ENCODE measurements at places on chromosomes 11 and 22.

DNA sequence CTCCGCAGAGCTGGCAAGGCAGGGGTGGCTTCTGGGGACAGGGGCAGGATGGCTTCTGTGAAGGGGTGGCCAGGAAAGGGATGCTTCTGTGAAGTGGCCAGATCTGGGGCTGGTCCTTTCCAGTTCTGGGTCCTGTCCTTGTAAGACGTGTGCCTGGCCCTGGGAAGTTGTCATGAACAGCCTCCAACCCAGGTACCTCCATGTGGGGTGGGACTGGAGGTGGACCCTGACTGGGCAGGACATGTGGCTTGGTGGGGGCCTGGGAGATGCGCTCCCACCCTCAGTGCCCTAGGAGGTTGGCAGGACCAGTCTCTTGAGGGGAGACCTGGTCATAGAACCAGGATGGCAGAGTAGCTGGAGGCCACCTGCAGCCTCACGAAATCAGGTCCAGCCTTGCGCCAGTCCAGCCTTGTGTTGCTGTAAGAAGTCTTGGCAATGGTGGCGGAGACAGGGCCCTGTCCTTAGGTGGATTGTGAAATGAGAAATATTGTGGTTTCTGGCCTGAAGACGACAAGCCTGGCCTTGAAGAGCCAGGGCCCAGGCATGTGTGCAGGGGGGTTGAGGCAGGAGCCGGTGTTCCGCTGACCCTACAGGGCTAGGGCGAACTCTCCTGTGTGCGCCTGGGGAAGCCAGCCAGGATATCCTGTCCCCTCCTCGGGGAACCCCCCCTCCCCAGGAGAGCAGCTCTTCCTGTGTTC lies 2.6 kb downstream of the KCNQ1 start:
- DNase-seq, result no peak

DNA sequence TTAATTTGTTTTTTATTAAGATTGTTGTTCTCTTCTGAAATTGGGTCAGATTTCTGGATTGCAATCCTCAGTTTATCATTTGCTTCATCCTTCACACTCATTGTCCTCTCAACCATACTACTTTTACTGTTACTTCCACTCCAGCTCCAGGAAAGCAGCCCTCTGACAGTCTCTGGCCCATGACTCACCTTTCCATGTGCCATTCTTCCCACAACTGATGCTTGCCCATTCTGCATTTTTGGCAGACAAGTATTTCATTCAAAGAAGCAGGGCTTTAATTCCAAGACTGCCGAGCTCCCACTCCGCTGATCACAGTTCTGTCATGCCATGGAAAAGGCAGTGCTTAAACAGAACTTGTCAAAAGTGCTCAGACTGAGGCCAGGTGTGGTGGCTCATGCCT lies 139.2 kb downstream of the WNT11 start:
- no peak for DNase-seq

GRCh38 chr22:32699686-32700085 lies 101.8 kb upstream of the TIMP3 start:
- DNase-seq, result no peak

DNA sequence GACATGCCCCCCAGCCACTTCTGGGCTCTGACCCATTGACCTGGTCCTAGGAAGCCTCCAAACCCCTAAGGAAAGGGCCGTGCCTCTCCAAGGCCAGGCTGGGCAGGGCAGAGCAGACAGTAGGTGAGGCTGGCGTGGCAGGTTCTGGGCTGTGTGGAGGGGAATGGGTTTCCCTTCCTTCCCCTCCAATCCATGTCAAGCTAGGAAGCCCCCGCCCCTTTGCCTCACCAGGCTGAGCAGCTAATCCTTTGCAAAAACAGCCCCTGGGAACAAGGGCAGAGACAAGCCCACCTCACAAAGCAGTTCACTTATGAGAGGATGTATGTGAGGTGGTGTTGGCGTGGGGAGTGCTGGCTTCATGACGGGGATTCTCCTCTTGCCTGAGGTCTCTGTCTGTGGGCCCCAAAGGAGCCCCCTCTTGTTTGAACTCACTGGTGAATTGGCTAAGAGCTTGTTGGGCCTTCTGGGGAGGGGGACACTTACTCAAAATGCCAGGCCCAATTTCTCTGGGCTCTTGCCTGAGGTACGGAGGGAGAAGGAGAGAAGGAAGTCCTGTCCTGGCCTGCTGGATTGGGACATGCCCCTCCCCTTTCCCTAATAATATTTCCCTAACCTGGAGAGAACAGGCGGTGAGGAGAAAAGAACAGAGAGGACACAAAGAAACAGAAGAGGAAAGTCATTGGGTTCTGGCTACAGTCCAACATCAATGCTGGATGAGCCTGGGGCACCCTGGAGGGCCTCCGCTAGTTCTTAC lies 1.6 kb upstream of the TRIM29 start:
- DNase-seq, result no peak

DNA sequence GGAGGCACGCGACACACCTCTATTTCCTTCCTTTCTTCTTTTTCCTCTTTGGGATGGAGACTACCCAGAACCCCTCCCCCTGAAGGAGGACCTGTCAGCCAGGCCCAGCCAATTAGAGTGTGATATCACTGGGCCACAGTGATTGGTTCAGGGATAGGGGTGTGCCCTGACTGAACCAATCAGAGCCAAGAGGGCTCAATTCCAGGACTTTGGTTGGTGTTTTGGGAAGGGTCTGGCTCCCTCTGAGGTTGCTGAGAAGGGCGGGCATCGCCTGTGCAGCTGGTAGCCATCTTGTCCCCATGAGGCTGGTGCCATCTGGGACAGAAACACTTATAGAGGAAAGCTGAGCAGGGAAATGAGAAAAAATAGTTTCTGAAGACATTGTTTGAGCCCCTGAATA lies 71.4 kb downstream of the CHST1 start:
- no peak for DNase-seq

- no peak for DNase-seq
These were observed 256.9 kb downstream of the KIRREL3 start for GRCh38 chr11:126743628-126744027.

GRCh38 chr11:130166457-130166784 lies 6.8 kb downstream of the ST14 start:
- DNase-seq, result no peak

- DNase-seq, result no peak
These were observed at the start of gene GRAMD4 for GRCh38 chr22:46619830-46620501. TSS of gene GRAMD4 (plus strand) at chr22:46620386. CDS start at chr22:46626800, 6,414 bp downstream.

- peak; percentile 26 for DNase-seq
These were observed 705 bp upstream of the CAPN1 start for GRCh38 chr11:65180877-65181568.

DNA sequence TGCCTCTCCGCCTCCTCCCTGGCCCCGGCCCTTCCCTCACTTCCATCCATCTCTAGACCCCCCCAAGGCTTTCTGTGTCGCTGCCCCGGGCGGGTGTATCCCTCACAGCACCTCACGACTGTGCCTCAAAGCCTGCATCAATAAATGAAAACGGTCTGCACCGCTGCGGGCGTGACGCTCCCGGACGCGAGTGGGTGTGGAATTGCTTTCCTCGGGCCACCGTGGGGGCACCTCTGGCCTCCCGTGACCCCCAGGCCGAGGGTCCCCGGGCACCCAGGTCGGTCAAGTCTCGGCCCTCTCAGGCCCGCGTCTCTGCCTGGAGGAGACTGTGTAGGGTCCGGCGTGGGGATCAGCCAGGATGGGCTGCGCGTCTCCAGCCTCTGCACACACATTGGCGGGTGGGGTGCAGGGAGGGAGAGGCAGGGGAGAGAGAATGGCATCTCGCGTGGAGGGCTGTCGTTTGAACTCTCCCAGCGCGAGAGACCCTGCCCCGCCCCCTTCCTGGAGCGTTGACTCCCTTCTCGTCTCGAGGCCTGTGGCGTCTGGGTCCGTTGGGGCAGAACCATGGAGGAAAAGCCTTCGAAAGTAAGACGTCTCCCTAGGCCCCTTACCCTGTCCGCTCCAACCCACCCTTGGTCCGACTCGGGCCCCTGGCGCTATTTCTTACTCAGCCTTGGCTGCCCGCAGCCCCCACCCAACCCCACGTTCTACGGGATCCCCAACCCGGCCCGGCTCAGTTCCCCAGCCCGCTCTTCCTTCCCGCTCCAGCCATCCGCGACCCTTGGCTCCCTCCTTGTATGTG lies at the start of gene CATSPERZ:
Gene CATSPERZ, plus strand, starts transcription at position 512 of the 802 bp plus-strand sequence. Its CDS starts 53 bp downstream, at position 565.
- peak; percentile 19 for DNase-seq

DNA sequence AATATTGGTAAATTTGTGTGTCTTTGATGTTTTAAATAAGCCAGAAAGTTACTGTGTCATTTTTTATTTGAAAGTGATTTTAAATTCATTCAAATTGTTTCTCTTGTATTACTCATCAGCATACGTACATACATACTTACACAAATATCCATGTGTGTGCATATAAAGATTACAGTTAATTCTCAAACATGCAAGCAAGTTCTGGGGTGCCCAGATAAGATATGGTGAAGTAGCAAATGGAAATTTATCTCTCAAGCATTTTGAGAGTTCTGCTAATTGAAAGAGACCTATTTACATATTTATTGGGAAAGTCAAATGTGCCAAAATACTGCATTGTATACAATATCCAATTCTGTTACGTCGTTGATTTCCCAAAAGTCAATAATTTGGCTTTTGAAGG lies 1024.0 kb upstream of the CNTN5 start:
- no peak for DNase-seq

GRCh38 chr22:43843783-43844530 lies 18.4 kb downstream of the SULT4A1 start:
- no peak for DNase-seq

- peak; percentile 9 for DNase-seq
These were observed 27.8 kb upstream of the AMOTL1 start for GRCh38 chr11:94740083-94741021.

- no peak for DNase-seq
These were observed 42.3 kb upstream of the ETS1 start for GRCh38 chr11:128629516-128630106.

DNA sequence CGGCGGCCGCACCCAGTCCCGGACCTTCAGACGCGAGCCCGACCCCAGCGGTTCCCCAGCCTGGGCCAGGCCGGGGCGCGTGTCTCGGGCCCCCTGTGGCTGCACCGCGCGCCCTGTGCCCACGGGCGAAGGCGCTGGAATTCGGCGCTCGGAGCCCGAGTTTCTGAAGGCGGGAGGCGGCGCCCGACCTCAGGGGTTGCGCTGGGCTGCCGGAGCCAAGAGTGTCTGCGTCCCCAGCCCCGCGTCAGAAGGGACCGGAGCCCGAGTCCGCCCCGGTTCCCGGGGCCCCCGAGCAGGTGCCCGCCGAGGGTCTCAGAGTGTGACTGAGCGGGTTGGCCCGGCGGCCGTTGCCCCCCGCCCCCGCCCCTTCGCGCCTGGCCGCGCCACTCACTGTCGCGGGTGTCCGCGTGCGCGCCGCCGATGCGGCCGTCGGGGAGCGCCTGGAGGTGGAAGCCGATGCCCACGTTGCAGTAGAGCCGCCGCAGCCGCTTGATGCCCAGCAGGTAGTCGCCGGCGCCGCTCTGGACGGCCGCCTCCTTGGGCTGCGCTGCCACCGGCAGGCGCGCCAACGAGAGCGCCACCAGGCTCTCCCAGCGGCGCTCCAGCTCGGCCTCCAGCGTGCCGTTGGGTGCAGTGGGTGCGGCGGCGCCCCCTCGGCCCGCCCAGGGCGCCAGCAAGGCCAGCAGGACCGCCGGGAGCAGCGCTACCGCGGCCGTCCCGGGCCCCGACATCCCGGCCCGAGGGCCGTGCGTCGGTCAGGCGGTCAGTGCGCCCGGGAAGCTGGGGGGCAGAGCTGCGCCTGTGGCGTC lies 583 bp downstream of the FGF4 start:
- no peak for DNase-seq

GRCh38 chr11:107969219-107969618 lies 39.5 kb upstream of the CUL5 start:
- DNase-seq, result no peak

DNA sequence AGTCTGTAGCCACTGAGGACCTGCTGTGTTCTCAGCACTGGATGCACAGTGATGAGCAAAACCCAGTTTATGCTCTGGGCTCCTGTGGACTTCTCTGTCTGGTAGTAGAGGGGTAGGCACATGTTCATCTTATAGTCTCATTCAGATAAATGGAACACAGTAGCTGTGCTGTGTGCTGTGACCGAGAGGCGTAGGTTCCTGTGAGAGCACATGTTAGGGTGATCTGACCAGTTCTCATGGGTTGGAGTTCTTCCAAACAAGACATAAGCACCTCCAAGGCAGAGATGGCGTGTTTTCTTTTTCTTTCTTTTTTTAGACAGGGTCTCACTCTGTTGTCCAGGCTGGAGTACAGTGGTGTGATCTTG lies 154.8 kb upstream of the RASSF10 start:
- no peak for DNase-seq

DNA sequence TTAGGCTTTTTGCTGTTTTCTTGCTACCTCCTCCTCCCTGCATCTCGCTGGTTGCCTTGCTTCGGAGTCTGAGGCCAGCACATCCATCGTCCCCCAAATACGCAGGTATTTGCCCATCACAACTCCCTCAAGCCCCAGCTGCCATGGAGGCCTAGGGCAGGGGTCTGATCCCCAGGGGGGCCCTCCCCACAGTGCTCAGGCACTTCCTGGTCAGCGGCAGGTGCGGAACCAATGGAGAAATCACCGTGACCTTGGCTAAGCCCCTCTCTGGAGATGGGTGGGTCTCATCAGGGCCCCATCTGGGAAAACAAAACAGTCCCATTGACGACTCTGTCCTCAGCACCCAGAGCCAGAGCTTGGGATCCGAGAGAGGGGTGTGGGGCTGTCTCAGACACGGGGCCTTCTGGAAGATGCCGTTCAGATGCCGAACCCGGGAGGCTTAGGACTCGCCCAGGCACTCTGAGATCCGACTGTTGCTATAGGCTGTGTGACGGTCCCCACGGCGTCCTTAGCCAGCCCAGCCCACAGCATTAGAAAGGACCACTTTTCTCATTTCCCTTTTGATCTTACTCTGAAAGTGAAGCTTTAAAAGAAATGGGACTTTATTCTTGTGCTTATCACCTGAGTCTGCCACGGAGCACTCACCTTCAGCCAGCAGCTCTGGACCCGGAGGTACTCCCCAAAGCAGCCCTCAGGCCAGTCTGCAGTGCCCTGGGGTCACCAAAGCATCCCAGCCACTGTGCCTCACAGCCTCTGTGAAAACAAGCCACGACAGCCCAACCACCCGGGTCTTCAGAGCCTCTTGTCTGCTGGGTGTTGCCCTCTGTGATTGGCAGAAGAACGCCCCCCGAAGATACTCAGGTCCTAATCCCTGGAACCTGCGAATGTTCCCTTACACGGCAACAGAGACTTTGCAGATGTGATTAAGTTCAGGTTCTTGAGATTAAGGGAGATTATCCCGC lies 61.2 kb upstream of the SLC22A12 start:
- no peak for DNase-seq

GRCh38 chr22:38193580-38193979 lies 8.2 kb upstream of the MAFF start:
- DNase-seq, result no peak

- no peak for DNase-seq
These were observed 72.7 kb downstream of the BRD1 start for GRCh38 chr22:49754696-49755630.

DNA sequence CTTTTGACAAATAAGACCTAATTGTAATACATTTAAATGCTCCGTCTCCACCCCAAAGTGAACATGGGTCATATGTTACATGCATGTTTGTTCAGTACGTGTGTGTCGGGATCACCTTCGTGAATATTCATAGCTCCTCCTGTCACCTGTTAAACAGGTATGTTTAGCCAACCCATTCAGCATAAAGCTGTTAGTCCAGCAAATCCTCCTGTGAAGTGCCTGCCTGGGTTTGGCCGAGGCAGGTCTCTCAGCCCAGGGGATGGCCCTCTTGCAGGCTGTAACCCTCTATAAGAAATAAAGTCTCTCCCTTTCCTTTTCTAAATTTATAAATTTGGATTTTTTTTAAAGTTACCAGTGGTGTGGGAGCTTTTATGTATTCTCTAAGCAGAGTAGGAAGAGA lies 38.9 kb upstream of the NTM start:
- no peak for DNase-seq

GRCh38 chr22:44108076-44108475 lies 72.6 kb upstream of the PARVG start:
- no peak for DNase-seq

GRCh38 chr11:113533425-113533698 lies 58.2 kb upstream of the DRD2 start:
- no peak for DNase-seq

- peak; percentile 33 for DNase-seq
These were observed 1.2 kb upstream of the ZFP91 start for GRCh38 chr11:58577555-58578135.

All from NCI-H748 treated with DMSO at 0.1 percent for 48 hours (cell line).